ENCODE measurements at places on chromosomes 4 and X.

GRCh38 chrX:129771266-129771995 is 8.3 kb upstream of the SASH3 start:
- DNase-seq: no peak

- no peak for DNase-seq
Observed at GRCh38 chrX:125407314-125407713, 87.6 kb downstream of the TEX13C start.

DNA sequence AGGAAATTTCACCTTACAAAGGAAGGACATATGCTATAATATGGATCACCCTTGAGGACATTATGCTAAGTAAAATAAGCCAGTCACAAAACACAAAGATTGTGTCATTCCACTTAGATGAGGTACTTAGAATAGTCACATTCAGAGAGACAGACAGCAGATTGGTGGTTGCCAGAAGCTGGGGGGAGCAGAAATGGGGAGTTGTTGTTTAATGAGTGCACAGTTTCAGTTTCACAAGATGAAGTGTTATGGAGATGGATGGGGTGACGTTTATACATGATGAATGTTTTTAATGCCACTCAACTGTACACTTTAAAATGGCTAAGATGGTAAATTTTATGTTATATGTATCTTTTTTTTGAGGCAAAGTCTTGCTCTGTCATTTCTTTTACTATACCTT is 14.8 kb upstream of the SPON2 start:
- DNase-seq: peak; percentile 26

DNA sequence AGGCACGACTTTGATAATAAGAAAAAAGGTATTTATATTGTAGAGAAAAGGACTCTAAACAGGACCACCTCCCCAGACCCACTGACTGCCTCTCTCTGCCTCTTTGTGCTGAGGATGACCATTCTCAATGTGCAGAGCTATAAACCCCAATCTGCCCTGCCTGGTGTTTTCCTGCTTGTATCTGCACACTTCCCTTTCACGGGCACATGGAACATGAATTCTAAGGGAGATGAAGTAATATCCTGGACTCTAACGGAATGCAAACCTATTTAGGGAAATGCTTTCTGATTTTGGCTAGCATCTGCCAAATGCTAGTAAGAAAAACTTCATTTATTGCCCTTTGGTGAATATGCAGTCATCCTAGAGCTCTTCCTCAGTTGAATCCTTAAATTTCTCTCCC is 2.4 kb downstream of the DIPK2B start:
- no peak for DNase-seq

- DNase-seq: no peak
Observed at GRCh38 chr4:138938366-138938690, 77.3 kb upstream of the NOCT start.

DNA sequence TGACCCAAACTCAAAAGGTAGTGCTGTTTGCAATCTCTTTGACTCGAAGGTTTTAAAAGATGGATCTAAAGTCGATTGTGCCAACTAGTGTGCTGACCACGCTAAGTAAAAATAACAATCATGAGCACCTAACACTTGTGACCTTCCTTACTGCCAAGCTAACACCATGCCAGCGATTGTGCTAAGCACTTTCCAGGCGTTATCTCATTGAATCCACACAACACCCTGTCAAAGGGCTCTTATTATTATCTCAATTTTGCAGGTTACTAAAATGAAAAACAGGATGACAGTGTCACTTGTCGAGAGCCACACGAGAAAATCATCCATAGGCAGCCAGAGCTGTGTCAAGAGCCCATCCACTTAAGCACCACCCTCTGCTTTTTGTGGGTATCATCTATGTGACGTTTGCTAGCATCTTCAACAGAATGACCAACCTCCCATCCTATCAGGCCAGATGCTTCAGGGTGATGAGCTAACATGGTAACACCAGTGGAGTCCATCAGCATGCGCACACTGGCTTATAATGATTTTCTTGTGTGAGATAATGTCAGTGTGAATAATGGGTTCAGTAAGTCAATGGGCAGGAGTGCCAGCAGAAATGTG is 893 bp upstream of the GAB3 start:
- DNase-seq: no peak

- DNase-seq: no peak
Observed at GRCh38 chr4:96154676-96155075, 314.8 kb downstream of the PDHA2 start.

- DNase-seq: no peak
Observed at GRCh38 chr4:97841512-97841911, 301.8 kb downstream of the STPG2 start.

- no peak for DNase-seq
Observed at GRCh38 chr4:53937327-53937726, 127.1 kb downstream of the CHIC2 start.

DNA sequence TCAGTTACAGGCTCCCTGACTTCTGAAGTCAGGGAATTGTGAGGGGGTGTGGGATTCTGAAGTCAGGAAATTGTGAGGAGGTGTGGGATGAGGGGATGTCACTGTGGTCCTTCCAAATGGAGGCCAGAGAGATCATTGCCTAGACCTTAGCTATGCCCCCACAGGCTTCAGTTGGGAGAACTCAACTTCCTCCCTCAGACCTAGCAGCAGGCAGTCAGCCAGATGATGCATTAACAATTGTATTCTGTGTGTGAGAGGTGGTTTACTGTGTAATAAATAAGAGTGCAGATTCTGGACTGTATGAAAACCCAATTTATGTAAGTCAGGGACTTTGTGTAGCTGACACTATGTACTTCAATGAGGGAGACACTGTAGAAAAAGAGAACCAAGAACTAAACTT is 65.7 kb downstream of the FREM3 start:
- no peak for DNase-seq

- DNase-seq: no peak
Observed at GRCh38 chrX:36445566-36445965, 526.0 kb downstream of the CFAP47 start.

- DNase-seq: no peak
Observed at GRCh38 chrX:130413415-130413814, 11.6 kb downstream of the RBMX2 start.

All from activated CD4-positive, alpha-beta T cell treated with anti-CD3 and anti-CD28 coated beads, Interleukin-2, amount 50 U/mL, for 48 hours (primary cell).